ENCODE measurements at places on chromosomes 11 and 22.

DNA sequence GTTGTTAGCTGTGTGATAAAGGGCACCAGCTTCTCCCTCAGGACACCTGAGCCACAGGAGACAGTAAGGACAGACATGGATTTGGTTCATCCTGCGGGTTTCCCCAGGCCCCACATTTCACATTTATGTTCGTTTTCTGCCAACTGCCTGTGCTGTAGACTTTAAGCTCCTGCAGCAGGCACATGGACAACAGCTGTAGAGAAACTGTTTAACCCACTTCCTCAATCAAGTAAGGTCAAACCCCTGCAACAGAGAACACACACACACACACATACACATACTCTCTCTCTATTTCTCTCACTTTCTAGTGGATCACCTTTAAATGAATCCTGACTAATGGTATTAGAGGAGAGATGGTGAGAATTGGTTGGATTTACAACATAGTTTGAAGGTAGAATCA is 90.7 kb downstream of the C11orf87 start:
- no peak for DNase-seq

DNA sequence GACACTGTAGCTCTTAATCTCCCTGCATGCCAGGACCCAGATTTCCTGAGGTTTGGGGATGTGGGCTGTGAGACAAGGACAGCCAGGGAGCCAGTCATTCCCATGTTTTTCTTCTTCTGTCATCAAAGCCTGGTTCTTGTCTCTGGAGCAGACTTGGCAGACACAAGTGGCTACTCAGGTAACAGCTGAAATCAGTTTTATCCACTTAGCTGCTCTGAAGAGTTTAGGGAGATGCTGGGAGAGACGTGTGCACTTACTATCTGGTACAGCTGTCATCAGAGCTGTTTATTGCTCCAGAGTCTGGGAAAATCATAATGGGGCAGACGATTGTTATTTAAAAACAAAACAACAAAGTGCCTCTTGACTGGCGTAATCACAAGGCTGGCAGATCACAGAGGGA is 56.6 kb downstream of the CSNK2A3 start:
- DNase-seq, result no peak

GRCh38 chr22:35888181-35888870 is 140.3 kb downstream of the RBFOX2 start:
- DNase-seq, result no peak

GRCh38 chr11:98630736-98631135 is 390.0 kb upstream of the CNTN5 start:
- DNase-seq, result no peak

GRCh38 chr11:16853266-16853665 is 114.8 kb downstream of the C11orf58 start:
- DNase-seq, result no peak

DNA sequence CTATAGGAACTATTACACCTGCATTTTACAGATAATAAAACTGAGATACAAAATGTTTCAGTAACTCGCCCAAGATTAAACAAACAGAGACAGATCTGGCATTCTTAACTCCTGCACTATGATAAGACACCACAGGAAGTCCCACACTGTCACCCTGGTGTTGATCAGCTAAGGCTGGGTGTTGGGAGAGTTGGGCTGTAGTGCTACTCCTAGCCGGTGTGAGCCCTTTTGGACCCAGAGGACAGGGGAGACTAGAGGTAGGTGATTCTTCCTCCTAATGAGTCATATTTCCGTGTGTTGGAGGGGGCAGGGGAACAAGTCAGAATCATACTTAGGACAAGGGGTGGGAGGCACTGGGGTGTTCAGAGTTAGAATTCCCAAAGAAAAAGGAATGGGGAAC is 353.2 kb upstream of the TENM4 start:
- DNase-seq, result no peak

GRCh38 chr22:29334696-29335344 is 19.3 kb upstream of the RASL10A start:
- DNase-seq, result no peak

DNA sequence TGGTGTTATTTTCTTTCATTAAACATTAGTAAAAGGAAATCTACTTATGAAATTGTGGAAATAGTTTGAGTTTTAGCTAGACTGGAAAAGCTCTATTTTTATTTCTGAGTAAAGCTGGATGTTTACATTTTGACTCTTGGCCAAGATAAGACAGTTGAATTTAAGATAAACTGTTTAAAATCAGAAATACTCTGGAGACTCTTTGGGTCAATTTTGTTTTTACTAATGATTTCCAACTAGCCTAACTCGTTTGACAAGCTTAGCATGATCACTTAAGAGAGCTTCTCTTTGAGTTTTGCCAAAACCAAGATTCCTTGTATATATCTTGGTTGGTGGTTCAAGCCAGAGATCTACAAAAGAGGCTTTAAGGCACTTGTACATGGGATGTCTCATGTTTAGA is 724.8 kb upstream of the LUZP2 start:
- no peak for DNase-seq

GRCh38 chr22:44031158-44031952 is 7.3 kb downstream of the PARVB start:
- no peak for DNase-seq

GRCh38 chr22:23152238-23153114 is 7.2 kb downstream of the RAB36 start:
- no peak for DNase-seq

GRCh38 chr11:120335556-120335907 is 681 bp upstream of the ARHGEF12 start:
- no peak for DNase-seq

DNA sequence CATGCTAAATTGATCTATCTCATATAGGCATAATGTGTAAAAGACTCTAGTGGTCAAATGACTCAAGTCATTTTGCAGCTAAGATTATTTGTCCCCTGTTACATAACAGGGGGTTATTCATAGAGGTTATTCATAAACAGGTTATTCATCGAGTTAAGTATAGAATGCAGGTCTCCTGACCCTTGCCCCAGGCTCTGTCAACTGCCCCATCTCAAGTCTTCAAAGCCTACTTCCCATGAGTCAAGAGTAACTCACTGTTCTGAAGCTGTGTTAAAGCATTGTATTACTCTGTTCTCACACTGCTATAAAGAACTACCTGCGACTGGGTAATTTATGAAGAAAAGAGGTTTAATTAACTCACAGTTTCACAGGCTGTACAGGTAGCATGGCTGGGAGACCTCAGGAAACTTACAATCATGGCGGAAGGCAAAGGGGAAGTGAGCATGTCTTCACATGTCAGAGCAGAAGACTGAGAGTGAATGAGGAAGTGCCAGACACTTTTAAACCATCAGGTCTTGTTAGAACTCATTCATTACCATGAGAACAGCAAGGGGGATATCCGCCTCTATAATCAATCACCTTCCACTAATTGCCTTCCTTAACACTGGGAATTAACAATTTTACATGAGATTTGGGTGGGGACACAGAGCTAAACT is 226.2 kb upstream of the BLID start:
- DNase-seq, result no peak

GRCh38 chr11:11748706-11749365 is 92.9 kb upstream of the USP47 start:
- DNase-seq, result no peak

- DNase-seq, result no peak
Observed at GRCh38 chr22:41345807-41346335, 35.9 kb upstream of the TEF start.

DNA sequence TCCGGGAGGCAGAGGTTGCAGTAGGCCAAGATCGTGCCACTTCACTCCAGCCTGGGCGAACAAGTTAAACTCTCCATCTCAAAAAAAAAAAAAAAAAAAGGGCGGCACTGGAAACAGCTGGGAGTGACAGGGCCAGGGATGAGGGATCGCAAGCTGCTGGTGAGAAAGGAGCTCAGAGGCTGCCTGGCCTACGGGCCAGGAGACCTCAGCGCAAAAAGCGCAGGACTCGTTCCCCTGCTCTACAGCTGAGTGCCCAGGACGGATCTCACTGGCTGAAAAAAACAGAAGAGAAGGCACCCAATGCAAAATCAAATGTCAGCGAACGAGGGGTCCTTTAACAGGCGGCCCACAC is 650 bp upstream of the NUP50 start:
- DNase-seq, result no peak

- DNase-seq, result no peak
Observed at GRCh38 chr11:62142921-62143320, 19.1 kb downstream of the INCENP start.

- no peak for DNase-seq
Observed at GRCh38 chr11:8813658-8814057, 97.3 kb upstream of the AKIP1 start.

GRCh38 chr22:31185056-31185455 is 25.1 kb downstream of the RNF185 start:
- DNase-seq, result no peak

DNA sequence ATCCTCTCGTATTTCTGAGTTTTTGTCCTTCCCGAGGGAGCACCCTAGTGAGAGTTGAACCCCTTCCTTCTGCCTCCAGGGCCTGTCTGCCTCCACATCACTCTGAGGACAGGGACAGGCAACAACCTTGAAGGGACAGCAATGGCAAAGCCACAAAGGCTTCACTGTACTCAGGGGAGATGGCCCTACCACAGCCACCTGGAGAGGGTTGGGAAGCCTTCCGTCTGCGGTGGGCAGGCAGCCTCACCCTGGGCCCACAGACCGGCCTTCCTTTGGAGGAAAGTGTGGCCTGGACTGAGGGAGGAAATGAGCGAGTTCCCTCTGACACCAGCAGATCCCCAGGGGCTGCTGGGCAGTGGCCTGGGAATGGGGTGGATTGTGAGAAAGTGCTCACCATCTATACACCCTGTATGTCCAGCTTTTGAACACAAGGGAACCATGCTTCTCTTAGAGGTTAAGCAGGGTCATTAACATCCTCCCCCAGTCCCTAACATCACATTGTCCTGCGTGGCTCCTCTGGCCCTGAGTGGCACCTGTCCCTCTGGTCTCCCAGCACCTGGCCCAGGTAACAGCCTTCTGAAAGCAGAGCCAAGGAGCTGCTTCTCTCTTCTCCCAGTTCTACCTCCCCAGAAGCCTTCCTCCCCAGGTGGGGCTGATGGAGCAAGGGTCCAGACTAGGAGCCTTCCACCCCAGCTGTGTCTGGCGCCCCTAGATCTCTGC is 6.8 kb downstream of the SLC35C1 start:
- DNase-seq, result no peak

- no peak for DNase-seq
Observed at GRCh38 chr11:1150769-1151365, 6.9 kb upstream of the MUC5AC start.

DNA sequence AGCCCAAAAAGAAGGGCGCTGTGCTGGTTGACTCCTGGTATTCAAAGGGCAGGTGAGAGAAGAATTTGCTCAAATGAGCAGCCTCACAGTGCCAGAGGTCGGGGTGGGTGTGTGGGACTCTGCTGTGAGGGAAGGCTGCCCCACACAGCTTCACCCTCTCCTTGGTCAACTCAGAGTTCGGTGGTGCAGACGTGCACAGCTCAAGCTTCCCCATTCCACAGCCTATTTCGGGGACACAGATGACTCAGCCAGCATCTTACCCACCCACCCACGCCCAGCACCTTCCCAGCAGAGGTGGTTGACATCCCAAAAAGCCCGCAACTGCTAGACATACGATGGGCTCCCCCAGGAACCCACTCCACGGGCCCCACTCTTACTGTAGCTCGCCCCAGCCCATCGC is 46.5 kb upstream of the CCND1 start:
- DNase-seq, result no peak

GRCh38 chr11:134657631-134658030 is 245.6 kb upstream of the B3GAT1 start:
- DNase-seq, result no peak

- DNase-seq, result no peak
Observed at GRCh38 chr11:21814169-21814568, 378.7 kb upstream of the ANO5 start.

- no peak for DNase-seq
Observed at GRCh38 chr11:11433960-11434359, 80.9 kb upstream of the CSNK2A3 start.

DNA sequence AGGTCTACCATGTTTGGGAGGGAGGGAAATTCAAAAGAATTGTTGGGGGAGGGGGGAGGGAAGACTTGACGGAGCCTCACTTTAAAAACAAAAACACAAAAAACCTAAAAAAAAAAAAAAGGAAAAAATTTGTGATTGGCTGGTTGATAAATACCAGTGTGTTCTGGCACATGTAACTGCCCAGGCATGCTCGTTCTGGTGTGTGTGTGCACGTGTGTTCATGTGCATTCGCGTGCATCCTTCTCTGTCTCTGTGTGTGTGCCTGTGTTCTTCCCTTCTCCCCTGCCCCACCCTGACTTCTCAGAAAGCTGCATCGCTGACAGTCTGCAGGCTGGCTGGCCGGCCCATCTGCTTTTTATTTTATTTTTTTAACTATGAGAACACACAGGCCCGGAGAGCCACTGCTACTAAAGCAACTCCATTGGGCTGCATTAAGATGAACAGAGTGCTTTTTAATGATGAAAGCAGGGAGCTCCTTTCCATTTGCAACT is 22.6 kb upstream of the ADSL start:
- no peak for DNase-seq

DNA sequence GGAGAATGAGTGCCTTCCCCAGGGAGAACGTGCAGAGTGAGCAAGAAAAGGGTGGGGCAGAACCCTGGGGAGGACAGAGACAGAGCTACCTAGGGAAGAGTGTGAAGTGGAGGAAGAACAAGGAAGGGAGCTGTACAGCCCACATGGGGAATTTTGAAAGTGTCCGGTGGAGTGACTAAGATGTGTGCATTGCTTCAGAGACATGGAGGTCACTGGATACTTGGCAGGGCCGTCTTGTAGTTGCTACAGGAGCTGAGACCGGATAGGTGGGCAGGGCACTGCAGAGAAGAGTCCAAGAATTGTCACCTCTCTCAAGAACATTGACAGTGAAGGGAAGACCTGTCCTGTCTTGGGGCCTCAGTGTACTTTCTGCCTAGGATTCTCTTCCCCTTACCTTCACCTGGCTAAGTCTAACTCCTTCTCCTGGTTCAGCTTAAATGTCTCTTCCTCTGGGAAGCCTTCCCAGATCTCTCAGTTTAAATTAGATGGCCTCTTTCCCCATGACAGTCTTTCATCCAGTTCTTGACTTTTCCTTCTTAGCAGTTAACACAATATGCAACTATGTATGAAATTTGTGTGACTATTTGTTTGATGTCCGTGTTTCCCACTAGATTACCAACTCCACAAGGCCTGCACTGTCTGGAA is 9.2 kb upstream of the P2RY6 start:
- DNase-seq, result no peak

GRCh38 chr11:74950374-74950969 is 1.4 kb downstream of the SPCS2 start:
- no peak for DNase-seq

- no peak for DNase-seq
Observed at GRCh38 chr22:37758694-37759093, 49.0 kb upstream of the GCAT start.

DNA sequence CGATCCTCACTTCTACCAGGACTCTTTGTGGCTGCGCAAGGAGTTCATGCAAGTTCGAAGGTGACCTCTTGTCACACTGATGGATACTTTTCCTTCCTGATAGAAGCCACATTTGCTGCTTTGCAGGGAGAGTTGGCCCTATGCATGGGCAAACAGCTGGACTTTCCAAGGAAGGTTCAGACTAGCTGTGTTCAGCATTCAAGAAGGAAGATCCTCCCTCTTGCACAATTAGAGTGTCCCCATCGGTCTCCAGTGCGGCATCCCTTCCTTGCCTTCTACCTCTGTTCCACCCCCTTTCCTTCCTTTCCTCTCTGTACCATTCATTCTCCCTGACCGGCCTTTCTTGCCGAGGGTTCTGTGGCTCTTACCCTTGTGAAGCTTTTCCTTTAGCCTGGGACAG is 6.5 kb downstream of the TMEM138 start:
- no peak for DNase-seq

Data from stimulated activated CD8-positive, alpha-beta memory T cell treated with anti-CD3 and anti-CD28 coated beads, Interleukin-4, amount 100 ng/mL, for 1 hour (primary cell).